ENCODE measurements at places on chromosomes 3 and 15. TPM values are rescaled to one million over a fixed set of nuclear protein-coding genes. Genes with fewer than 3 reads are reported as not detected.

The HDGFL3 gene
- total RNA-seq = 164 TPM

The CISH gene
- 6.9 TPM for total RNA-seq

The CPB1 gene
- not detected for total RNA-seq

The HYPK gene
- total RNA-seq = 17.2 TPM

The TRPC1 gene
- total RNA-seq = 40.3 TPM

GRCh38 chr15:71807125-71807629, 3.2 kb upstream of the NR2E3 start:
- no peak for DNase-seq

- DNase-seq = peak; percentile 67
These were observed 38.7 kb downstream of the HSPBAP1 start for GRCh38 chr3:122754929-122755328.

DNA sequence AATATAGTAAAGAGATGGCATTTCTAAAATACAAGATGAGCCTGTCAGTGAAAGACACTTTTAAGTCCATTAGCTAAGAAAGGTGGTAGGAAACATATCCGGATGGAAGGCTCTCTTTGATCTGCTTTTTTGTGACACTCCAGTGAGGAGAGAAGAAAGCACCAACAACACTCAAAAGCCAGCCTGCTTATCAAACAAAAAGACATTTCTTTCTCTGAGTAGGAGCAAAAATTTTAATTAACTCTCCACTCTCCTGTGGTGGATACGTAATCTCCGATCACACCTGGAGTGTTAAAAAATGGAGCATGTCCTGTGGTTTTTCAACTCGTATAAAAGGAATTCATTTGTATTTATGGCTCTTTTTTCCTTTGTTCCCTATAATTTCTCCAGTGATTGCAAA, 65.3 kb downstream of the OXNAD1 start:
- no peak for DNase-seq

DNA sequence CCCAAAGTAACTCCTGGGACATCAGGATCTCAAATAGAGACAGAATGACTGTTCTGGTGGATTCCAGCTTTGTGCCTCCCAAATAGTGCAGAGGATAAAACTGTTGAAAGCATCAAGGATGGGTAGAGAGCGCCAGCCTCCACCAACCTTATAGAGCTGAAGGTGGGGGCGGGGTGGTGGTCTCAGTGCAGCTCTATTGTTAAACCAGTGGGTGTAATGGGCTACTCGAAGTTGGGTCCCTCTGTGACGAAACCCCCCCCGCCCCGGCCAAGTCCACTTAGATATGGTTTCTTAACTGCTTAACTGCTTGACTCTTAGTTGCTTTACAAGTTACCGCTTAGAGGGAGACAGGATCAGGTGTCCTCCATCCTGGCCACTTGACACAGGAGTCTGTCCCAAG, 22.7 kb downstream of the DHX30 start:
- DNase-seq = no peak

- no peak for DNase-seq
These were observed 327.7 kb upstream of the IL12A start for GRCh38 chr3:159660901-159661300.

Data from cardiac muscle cell (in vitro differentiated cells and primary cell).